ENCODE measurements at places on chromosomes 5 and 9.

- peak; percentile 79 for DNase-seq
Observed at GRCh38 chr5:132099076-132099748, 25.6 kb downstream of the CSF2 start.

DNA sequence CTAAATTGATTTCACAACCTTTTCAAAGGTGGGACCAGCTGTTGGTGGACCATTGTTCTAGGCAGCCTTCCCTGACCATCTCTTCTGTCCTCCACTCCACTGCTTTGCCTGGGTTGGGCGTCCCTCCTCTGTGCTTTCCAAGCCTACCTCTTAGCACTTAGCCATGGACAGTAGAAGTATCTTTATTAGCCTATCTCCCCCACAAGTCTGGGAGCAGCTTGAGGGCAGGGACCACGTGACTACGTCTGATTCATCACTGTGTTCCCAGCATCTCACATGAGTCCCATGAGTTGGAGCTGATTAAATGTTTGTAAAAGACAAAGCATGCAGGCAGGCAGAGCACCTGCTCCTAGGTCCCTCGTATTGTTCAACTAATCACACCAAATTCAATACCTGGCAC lies 20.9 kb downstream of the MORN5 start:
- DNase-seq, result no peak

DNA sequence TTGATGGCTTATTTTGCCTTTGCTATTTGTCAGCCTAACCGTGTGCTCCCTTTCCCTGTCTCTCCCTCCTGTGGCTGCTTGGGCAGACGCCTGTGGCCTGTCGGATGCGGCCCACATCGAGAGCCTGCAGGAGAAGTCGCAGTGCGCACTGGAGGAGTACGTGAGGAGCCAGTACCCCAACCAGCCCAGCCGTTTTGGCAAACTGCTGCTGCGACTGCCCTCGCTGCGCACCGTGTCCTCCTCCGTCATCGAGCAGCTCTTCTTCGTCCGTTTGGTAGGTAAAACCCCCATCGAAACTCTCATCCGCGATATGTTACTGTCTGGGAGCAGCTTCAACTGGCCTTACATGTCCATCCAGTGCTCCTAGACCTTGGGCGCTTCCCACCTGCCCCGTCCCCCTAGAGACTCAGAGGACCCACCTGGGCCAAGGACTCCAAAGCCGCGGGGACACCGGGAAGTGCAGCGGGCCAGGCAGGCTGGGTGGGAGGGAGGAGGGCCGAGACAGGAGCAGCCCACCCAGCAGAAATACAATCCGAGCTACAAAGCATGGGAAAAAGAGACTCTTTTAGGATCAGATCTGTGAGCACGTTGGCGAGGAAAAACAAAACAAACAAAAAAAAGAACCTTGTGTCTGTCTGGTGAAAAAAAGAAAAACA lies 10.6 kb downstream of the NR2F1 start:
- DNase-seq, result no peak

- no peak for DNase-seq
Observed at GRCh38 chr5:10475931-10476676, 34.4 kb downstream of the ROPN1L start.

GRCh38 chr9:133604856-133605255 lies 4.3 kb downstream of the FAM163B start:
- no peak for DNase-seq

All from activated CD4-positive, alpha-beta T cell treated with anti-CD3 and anti-CD28 coated beads, Interleukin-2, amount 50 U/mL, for 24 hours (primary cell).